ENCODE measurements at places on chromosomes 4 and X. TPM values are rescaled to one million over a fixed set of nuclear protein-coding genes. Genes with fewer than 3 reads are reported as not detected.

DNA sequence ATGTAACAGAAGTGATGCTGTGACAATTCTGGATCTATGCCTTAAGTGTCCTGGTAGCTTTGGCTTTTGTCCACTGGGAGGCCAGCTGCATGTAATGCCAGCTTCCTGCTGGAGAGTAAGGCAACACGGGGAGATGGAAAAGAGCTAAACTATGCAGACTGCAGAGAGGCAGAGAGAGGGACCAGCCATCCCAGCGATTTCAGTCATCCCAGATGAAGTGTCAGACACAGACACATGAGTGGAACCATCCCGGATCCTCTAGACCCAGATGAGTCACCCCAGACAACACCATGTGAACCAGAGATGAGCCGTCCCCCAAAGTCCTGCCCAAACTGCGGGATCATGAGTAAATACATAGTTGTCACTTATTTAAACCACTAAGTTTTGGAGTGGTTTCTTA, 14.6 kb downstream of the SRPX start:
- no peaks in the 10 kb centered on the region for H3K27me3 ChIP-seq
- no peaks in the 10 kb centered on the region for H3K4me1 ChIP-seq
- no peak overlapping the region for H3K4me3 ChIP-seq
- no peaks in the 10 kb centered on the region for H3K36me3 ChIP-seq
- no peak overlapping the region for H3K27ac ChIP-seq

The ALAS2 gene
- total RNA-seq = 0.78 TPM

GRCh38 chr4:172895699-172896098, 272.9 kb upstream of the GALNT7 start:
- DNase-seq = no peak
- H3K4me1 ChIP-seq = no peaks in the 10 kb centered on the region

The FAM133A gene
- total RNA-seq = not detected

GRCh38 chrX:138711399-138712347, at the start of gene FGF13:
TSS of gene FGF13 (minus strand) at chrX:138711717. CDS start at chrX:138711003, 714 bp downstream.
- H3K27ac ChIP-seq = no peak within 1 kb of the TSS
- no peaks in the 10 kb centered on the region for H3K36me3 ChIP-seq
- no peaks in the 10 kb centered on the region for H3K4me1 ChIP-seq

The ASMTL gene
- total RNA-seq = 23.8 TPM

GRCh38 chr4:173382349-173382748, 11.6 kb downstream of the SAP30 start:
- no peaks in the 10 kb centered on the region for H3K27me3 ChIP-seq
- H3K27ac ChIP-seq = no peak overlapping the region
- no peak overlapping the region for H3K4me3 ChIP-seq

The GATA1 gene
- 0.87 TPM for total RNA-seq

DNA sequence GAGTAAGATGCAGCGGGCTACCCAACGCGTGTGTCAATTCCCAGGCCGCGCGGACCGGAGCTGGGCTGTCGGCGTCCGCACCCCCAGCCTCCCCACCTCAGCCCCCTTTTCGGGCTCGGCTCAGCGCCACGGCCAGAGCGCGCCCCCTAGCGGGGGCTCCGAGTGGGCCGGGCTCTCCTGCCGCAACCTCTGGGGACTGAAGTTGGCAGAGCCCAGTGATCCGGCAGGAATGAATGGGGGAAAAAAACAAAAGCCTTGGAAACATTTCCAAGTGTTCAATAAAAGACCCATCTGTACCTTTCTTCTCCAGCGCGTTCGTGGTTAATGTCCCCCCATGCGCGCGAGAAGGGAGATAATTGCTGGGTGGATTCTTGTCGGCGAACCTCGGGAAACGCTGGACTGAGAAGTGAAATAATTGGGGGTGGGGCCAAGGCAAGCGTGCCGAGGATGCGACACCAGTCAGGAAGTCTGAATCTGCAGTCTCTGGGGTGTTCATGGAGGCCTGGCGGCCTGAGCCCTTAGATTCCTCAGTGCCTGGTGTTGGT, 5.2 kb upstream of the ARX start:
- peaks cover 74% of the 10 kb centered on the region for H3K27me3 ChIP-seq
- no peak overlapping the region for H3K27ac ChIP-seq
- no peak for DNase-seq
- no peaks in the 10 kb centered on the region for H3K36me3 ChIP-seq

The CFAP99 gene
- not detected for total RNA-seq

All from upper lobe of right lung (tissue), 1 donor.